PC-9 (cell line): ENCODE measurements at places on chromosomes 3 and 15.

- H3K27me3 ChIP-seq, result peaks cover 91% of the 10 kb centered on the region
- H3K4me1 ChIP-seq, result no peaks in the 10 kb centered on the region
- H3K4me3 ChIP-seq, result no peak overlapping the region
- DNase-seq, result no peak
- H3K27ac ChIP-seq, result no peak overlapping the region
Measured at GRCh38 chr3:186476044-186476468, 68.1 kb downstream of the CRYGS start.

DNA sequence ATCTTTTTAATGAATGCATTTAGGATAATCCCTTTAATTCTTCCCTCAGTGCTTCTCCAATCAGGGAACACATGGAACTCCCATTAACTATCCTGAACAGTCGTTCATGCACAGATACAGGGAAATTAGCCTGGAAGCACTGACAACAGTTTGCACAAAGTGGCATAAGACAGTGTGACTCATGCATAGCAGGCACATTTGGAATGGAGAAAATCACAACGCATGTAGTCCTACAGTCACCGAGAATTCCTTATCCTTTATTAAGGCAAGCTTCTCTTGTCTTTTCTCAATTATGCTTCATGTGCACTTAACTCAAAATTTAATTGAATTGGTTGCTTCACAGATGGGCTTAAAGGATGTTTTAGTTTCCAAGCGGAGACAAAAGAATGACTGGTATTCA lies 155.0 kb upstream of the CRBN start:
- H3K36me3 ChIP-seq, result no peaks in the 10 kb centered on the region
- no peaks in the 10 kb centered on the region for H3K4me1 ChIP-seq
- no peak for DNase-seq
- no peak overlapping the region for H3K27ac ChIP-seq
- H3K27me3 ChIP-seq, result no peaks in the 10 kb centered on the region
- no peak overlapping the region for H3K4me3 ChIP-seq

DNA sequence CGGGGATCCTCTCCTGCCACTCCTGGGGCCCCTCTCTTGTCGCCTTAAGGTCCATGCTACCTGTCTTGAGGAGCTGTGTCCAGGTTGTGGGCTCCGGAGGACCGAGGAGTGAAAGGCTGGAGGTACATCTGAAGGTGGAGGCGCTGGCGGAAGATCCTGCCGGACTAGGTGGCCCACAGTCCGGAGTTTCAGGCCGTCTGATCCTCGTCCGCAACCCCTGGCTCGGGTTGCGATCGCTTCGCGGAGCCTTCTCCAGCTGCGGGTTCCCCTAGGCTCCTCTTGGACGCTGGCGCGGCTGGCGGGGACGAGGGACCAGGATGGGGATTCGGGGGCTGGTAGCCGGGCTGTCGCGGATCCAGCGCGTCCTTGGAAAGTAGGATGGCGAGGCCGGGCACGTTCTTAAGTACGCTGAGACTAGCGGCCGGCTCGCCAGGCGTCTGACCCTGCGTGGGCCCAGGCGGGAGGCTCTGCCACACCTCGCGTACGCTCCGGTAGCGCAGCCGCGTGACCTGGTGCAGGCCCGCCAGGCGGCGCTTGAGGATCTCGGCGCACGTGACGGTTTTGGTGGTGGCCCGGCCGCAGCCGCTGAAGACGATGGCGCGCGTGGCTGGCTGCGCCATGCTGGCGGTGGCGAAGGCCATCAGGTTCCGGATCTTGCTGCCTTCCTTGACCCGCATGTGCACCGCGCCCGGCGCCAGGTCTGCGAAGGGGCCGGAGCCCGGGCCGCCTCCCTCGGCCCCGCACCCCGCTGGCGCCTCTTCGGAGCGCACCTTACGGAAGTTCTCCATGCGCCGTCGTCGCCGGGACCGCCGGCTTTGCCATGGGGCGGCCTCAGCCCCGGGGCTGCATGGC lies 550 bp downstream of the RPP25 start:
- peaks cover 30% of the 10 kb centered on the region for H3K4me1 ChIP-seq
- peak overlapping the region; percentile 92 for H3K4me3 ChIP-seq
- peak overlapping the region; percentile 75 for H3K27ac ChIP-seq
- DNase-seq, result peak; percentile 61
- H3K27me3 ChIP-seq, result no peaks in the 10 kb centered on the region
- H3K36me3 ChIP-seq, result no peaks in the 10 kb centered on the region

- H3K27ac ChIP-seq, result no peak overlapping the region
- H3K27me3 ChIP-seq, result no peaks in the 10 kb centered on the region
- no peaks in the 10 kb centered on the region for H3K36me3 ChIP-seq
- H3K4me1 ChIP-seq, result peaks cover 73% of the 10 kb centered on the region
Measured at GRCh38 chr3:14322001-14322400, 80.4 kb upstream of the SLC6A6 start.

DNA sequence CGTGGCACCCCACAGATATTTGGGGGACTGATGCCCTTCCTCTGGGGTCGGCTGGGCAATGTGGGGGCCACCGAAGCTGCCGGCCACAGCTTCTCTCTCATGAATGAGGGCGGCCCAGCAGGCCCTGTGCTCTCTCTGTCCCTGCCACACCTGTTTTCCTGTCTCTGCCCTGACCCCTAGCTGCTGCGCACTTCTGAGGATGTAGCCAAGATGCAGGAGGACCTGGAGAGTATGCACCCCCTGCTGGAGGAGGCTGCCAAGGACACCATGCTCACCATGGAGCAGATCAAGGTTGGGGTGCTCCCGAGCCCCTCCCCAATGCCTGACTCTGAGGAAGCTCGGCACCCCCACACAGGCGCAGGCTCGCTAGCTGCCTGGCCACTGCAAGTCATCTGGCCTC lies 59.7 kb downstream of the SEMA3G start:
- peak; percentile 64 for DNase-seq
- no peaks in the 10 kb centered on the region for H3K4me1 ChIP-seq
- H3K36me3 ChIP-seq, result no peaks in the 10 kb centered on the region
- H3K4me3 ChIP-seq, result no peak overlapping the region
- H3K27ac ChIP-seq, result no peak overlapping the region

DNA sequence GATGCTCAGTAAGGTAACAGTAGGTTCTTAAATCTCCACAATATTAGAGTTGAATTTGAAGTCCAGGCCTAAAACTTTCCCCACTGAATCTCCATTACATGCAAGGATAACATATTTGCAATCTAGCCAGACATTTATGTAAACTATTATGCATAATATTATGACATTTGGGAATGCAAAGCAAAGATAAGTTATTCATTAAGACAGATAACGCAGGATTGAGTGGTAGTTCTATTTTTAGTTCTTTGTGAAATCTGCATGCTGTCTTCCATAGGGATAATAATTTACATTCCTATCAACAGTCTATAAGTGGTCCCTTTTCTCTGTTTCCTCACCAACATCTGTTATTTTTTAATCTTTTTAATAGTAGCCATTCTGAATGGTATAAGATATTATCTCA lies 333.5 kb downstream of the AGBL1 start:
- no peaks in the 10 kb centered on the region for H3K36me3 ChIP-seq
- no peak overlapping the region for H3K4me3 ChIP-seq
- no peak overlapping the region for H3K27ac ChIP-seq
- H3K4me1 ChIP-seq, result no peaks in the 10 kb centered on the region
- DNase-seq, result no peak

GRCh38 chr3:190288836-190289235 lies 33.4 kb downstream of the CLDN1 start:
- no peak overlapping the region for H3K4me3 ChIP-seq
- H3K36me3 ChIP-seq, result no peaks in the 10 kb centered on the region
- H3K27ac ChIP-seq, result no peak overlapping the region
- no peaks in the 10 kb centered on the region for H3K27me3 ChIP-seq

- no peak overlapping the region for H3K27ac ChIP-seq
- no peaks in the 10 kb centered on the region for H3K27me3 ChIP-seq
Measured at GRCh38 chr3:43244694-43245093, 41.6 kb upstream of the SNRK start.

- H3K4me1 ChIP-seq, result peaks cover 35% of the 10 kb centered on the region
- H3K27me3 ChIP-seq, result no peaks in the 10 kb centered on the region
- no peak overlapping the region for H3K4me3 ChIP-seq
- peak overlapping the region; percentile 14 for H3K27ac ChIP-seq
- no peak for DNase-seq
- peaks cover 8% of the 10 kb centered on the region; the same call in 1 of the 2 replicates for H3K36me3 ChIP-seq
Measured at GRCh38 chr3:196280689-196281440, 6.7 kb downstream of the PCYT1A start.

DNA sequence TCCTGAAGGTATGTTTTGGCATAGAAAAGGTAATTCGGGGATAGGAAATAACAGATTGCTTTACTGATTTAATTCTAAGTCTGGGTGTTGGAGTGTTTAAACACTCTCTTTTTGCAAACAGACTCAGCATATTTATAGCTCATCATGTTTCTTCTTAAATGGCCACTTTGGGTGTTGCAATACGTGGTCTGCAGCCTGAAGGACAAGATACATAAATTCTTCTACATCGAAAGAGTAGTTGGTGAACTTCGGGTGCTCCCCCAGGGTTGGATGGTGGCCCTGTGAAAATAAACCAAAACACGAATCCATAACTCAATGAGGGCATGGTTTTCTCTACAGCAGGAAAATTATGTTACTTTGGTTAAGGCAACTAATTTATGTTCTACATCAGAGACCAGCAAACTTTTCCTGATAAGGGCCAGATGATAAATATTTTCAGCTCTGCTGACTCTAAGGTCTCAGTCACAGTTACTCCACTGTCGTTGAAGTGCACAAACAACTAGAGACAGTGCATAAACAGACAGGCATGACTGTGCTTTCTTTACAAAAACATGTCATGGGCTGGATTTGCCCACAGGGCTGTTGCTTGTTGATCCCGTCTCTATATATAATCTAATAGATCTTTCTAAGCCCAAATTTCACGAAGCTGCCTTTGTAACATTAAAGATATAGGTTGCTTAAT lies 35.9 kb downstream of the EOGT start:
- no peak overlapping the region for H3K4me3 ChIP-seq
- DNase-seq, result no peak
- no peaks in the 10 kb centered on the region for H3K36me3 ChIP-seq
- no peaks in the 10 kb centered on the region for H3K27me3 ChIP-seq
- no peak overlapping the region for H3K27ac ChIP-seq
- H3K4me1 ChIP-seq, result no peaks in the 10 kb centered on the region

GRCh38 chr3:156750191-156750873 lies 75.8 kb upstream of the LEKR1 start:
- DNase-seq, result no peak
- no peaks in the 10 kb centered on the region for H3K4me1 ChIP-seq
- H3K36me3 ChIP-seq, result no peaks in the 10 kb centered on the region

GRCh38 chr15:53716909-53717876 lies 42.3 kb downstream of the WDR72 start:
- no peaks in the 10 kb centered on the region for H3K27me3 ChIP-seq
- no peak overlapping the region for H3K4me3 ChIP-seq
- DNase-seq, result no peak
- H3K4me1 ChIP-seq, result no peaks in the 10 kb centered on the region
- no peaks in the 10 kb centered on the region for H3K36me3 ChIP-seq

GRCh38 chr3:184539801-184540435 lies 21.7 kb upstream of the EPHB3 start:
- no peak overlapping the region for H3K27ac ChIP-seq
- H3K36me3 ChIP-seq, result no peaks in the 10 kb centered on the region
- DNase-seq, result no peak
- H3K4me3 ChIP-seq, result no peak overlapping the region
- H3K4me1 ChIP-seq, result no peaks in the 10 kb centered on the region
- H3K27me3 ChIP-seq, result peaks cover 81% of the 10 kb centered on the region

GRCh38 chr3:133851931-133852330 lies 43.8 kb downstream of the RAB6B start:
- H3K4me1 ChIP-seq, result no peaks in the 10 kb centered on the region
- H3K4me3 ChIP-seq, result no peak overlapping the region
- H3K27me3 ChIP-seq, result peaks cover 24% of the 10 kb centered on the region
- no peaks in the 10 kb centered on the region for H3K36me3 ChIP-seq
- DNase-seq, result no peak

GRCh38 chr15:73941044-73941443 lies 14.8 kb downstream of the LOXL1 start:
- peaks cover 35% of the 10 kb centered on the region for H3K36me3 ChIP-seq
- DNase-seq, result peak; percentile 58

DNA sequence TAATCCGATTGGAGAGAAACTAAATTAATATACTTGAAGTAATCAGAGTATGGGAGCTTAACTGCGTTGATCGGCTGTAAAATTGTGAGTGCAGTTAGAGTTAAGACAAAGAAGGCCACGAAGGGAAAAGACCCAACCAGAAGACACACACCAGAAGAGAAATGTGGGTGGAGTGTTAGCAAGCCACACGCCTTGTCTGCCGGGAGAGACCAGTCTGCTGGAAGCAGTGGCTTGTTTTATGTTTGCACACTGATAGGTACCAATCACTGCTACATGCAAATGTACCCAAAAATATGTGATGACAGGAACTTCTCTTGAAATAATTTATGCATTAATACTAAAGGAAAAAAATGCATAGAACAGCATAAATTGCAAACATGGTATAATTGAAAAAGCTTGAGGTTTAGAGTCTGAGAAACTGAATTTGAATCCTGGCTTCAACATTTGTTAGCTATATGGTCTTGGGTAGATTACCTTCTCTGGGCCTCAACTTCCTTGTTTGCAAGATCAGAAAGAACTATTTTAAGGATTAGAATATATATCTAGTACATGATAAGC lies 23.1 kb downstream of the EEFSEC start:
- H3K27ac ChIP-seq, result no peak overlapping the region
- no peaks in the 10 kb centered on the region for H3K36me3 ChIP-seq
- no peaks in the 10 kb centered on the region for H3K27me3 ChIP-seq
- no peak for DNase-seq
- H3K4me3 ChIP-seq, result no peak overlapping the region
- peaks cover 24% of the 10 kb centered on the region for H3K4me1 ChIP-seq

GRCh38 chr3:122694966-122695365 lies 14.3 kb downstream of the PARP14 start:
- H3K27me3 ChIP-seq, result no peaks in the 10 kb centered on the region
- no peak overlapping the region for H3K4me3 ChIP-seq
- H3K4me1 ChIP-seq, result no peaks in the 10 kb centered on the region

GRCh38 chr3:156525808-156526207 lies 29.1 kb downstream of the SSR3 start:
- H3K4me3 ChIP-seq, result no peak overlapping the region
- H3K4me1 ChIP-seq, result no peaks in the 10 kb centered on the region
- no peak for DNase-seq

DNA sequence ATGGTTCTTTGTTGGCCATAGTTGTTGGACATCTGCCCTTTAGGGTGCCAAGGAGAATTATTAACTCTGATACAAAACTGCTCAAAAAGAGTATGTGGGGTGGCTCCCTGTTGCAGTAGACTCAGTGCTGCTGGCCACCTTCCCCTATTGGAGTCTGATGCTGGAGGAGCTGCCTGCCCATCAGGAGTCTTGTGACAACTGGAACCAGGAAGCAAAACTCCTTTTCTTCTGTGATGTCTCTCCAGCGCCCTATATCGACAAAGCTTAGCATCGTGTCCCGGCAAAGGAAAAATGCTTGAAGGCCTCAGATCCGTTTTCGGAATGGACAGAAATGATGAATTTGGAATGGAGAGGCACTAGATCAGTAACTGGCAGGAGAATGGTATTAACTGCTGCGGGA lies 23.5 kb downstream of the PAK2 start:
- no peak for DNase-seq
- H3K27ac ChIP-seq, result no peak overlapping the region
- H3K36me3 ChIP-seq, result peaks cover 9% of the 10 kb centered on the region; the same call in 1 of the 2 replicates
- H3K27me3 ChIP-seq, result no peaks in the 10 kb centered on the region
- no peaks in the 10 kb centered on the region for H3K4me1 ChIP-seq

- H3K4me3 ChIP-seq, result no peak within 1 kb of the TSS
- H3K27me3 ChIP-seq, result peaks cover 50% of the 10 kb centered on the region
- no peak for DNase-seq
- no peaks in the 10 kb centered on the region for H3K4me1 ChIP-seq
- H3K27ac ChIP-seq, result no peak within 1 kb of the TSS
Measured at GRCh38 chr3:133038089-133038730, at the start of gene TMEM108. TMEM108 (plus strand) TSS chr3:133038391.
